ENCODE measurements at places on chromosomes 1 and 21.

GRCh38 chr1:184380468-184380867, 6.4 kb upstream of the C1orf21 start:
- no peak for DNase-seq

- DNase-seq, result no peak
These were observed 25.6 kb upstream of the ST6GALNAC3 start for GRCh38 chr1:76048926-76049325.

- no peak for DNase-seq
These were observed 257.5 kb downstream of the LRRC40 start for GRCh38 chr1:69947837-69948236.

DNA sequence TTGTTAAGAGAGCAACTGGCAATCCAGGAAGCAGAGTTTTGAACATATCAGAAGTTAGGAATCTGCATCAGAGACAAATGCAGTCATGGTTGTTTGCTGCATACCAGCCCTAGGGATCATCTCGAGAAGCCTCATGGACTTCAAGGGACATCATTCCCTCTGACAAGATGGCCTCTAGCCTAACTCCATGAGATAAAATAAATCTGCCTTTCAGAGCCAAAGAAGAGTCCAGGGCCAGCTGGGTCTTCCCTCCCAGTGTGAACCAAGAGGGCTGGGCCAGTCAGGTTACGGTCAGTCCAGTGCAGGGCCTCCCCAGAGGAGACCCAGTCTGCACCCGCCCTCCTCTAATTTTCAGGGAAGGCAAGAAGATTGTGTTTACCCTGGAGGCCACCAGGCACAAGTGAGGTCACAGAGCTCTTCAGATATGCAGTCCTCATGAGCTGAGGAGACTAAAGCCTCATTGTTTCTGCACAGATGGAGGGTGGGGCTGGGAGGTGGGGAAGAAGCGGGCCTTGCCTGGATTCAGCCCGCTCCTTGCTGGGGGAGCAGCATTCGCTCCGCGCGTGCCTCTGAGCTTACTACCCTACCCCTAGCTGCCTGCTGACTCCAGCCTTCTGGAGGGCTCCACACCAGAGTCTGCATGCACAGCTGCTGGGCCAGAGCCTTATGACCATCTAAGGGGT, 52.8 kb downstream of the CAPN2 start:
- DNase-seq, result no peak

GRCh38 chr21:18117176-18117575, 127.5 kb upstream of the CHODL start:
- no peak for DNase-seq

DNA sequence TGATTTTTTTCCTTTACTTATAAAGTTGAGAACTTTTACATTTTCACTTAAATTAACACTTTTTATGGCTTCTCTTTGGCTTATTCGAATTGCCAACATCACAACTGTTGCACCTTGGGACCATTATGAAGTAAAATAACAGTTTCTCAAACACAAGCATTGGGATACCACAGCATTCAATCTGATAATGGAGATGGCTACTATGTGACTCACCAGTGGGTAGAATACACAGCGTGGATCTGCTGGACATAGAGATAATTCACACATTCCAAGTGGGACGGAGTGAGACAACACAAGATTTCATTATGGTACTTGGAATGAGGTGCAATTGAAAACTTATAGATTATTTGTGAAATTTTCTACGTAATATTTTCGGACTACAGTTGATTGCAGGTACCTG, 68.0 kb downstream of the ADAMTS1 start:
- DNase-seq, result no peak

DNA sequence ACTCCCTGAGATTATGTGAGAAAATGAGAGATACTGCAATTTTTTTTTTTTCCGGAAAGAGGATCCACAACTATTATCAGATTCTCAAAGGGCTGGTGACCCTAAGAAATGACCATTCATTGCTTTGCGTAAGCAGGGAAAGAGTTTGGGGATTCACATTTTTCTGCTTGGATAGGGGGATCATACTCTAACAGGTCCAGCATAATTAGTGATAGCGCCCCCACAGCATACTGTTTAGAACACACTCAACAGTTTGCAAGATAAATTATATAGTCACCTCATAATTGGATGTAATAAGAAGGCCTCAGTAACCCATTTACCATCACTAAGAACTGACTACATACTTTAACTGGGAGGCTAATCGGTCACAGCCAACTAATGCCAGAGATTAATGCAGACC, 1.9 kb downstream of the CCT3 start:
- peak; percentile 65 for DNase-seq

DNA sequence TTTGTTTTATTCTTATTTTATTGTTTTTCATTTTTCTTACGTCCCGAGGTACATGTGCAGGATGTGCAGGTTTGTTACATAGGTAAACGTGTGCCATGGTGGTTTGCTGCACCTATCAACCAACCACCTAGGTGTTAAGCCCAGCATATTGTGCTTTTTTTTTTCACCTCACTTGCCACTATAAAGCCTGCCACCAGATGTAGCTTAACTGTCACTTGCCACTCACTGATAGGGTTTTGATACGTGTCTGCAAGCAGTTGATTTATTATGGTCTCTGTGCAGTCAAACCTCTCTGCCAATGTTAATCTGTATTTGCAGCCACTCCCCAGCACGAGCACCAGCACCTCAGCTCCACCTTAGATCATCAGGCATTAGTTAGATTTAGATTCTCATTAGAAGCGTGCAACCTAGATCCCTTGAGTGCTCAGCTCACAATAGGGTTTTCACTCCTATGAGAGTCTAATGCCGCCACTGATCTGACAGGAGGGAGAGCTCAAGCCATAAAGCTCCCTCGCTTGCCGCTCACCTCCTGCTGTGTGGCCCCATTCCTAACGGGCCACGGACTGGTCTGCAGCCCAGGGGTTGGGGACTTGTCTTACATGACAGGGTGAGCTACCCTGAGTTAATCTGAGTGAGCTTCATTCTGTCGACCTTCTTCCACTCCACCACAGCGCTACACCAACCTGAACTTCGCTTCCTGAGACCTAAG, 17.9 kb upstream of the ABCG1 start:
- DNase-seq, result no peak

DNA sequence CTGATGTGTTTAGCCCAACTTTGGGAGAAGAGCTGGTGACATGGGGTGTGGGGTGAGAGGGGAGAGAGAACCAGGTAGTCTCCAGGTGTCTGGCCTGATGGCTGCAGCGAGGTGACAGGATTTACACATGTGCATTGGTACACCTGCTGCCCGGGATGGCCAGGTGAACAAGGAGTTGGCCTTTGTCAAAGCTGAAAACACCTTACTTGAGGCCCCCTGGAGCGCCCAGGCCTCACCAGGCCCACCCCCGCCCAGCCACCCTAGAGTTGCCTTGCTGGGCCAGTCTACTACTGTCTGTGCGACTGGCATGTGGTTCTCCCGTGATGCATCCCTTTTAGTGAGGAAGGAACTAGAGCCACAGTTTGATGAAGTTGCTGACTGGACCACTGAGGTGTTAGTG, 90.5 kb downstream of the ADARB1 start:
- DNase-seq, result no peak

DNA sequence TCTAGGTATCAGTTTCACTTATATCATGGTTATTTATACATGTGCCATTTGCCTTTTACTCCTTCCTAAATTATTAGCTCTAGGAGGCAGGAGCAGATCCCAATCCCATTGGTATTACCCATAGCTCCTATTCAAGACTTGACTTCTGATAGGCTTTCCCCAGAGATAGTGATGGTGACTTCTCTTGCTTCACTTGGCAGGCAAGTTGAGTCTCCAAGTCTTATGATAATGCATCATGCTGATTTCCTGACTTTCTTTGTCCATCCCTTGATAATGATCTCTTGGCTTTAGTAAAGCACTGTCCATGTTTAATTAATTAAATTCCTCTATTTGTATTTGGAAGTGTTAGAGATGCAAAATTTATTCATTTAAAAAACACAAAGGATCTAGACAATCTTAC, 253.5 kb upstream of the ADAMTS5 start:
- DNase-seq, result no peak

DNA sequence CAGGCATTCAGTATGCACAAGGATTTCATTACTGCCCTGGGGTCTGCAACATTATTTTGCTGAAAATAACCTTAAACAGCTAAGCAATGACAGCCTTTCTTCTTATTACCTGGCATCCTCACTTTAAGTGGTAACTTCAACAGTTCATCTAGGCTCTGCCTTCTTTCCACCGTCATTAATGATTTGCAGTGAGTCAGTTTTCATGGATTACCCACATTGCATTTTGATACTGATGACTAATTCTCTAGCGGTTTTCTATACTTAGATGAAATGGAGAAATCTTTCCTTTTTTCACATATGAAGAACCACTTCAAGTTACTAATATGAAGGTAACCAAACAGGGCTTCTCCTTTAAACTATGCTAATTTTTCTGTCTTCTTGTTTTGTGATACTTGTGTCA, 226.9 kb upstream of the TMPRSS15 start:
- DNase-seq, result no peak

DNA sequence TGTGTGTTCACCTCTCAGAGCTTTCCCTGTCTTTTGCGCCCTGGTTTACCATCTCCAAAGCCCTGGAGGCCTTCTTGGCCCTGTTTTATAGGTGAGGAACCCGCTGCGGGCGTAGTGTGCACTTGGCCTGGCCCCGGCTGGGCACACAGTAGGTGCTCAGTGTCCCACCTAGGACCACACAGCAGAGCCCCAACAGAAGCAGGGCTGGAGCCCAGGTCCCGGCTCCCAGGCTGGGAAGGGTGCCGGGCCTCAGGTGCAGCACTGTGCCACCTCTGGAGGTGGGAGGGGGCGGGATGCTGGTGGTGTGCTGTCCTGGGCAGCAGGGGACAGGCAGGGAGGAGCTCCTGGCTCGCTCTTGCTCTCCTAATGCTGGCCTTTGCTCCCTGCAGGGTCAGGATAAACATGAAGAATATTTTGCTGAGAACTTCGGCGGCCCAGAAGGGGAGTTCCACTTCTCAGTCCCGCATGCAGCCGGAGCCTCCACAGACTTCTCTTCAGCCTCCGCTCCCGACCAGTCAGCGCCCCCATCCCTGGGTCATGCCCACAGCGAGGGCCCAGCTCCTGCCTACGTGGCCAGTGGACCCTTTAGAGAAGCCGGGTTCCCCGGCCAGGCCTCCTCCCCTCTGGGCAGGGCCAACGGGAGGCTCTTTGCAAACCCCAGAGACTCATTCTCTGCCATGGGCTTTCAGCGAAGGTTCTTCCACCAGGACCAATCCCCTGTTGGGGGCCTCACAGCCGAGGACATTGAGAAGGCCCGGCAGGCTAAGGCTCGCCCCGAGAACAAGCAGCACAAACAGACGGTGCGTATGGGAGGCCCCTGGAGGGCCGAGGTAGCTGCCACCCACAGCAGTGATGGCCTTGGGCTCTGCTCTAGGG, 24.8 kb downstream of the COQ8A start:
- no peak for DNase-seq

GRCh38 chr1:169495046-169495775, 9.5 kb upstream of the SLC19A2 start:
- DNase-seq, result no peak

DNA sequence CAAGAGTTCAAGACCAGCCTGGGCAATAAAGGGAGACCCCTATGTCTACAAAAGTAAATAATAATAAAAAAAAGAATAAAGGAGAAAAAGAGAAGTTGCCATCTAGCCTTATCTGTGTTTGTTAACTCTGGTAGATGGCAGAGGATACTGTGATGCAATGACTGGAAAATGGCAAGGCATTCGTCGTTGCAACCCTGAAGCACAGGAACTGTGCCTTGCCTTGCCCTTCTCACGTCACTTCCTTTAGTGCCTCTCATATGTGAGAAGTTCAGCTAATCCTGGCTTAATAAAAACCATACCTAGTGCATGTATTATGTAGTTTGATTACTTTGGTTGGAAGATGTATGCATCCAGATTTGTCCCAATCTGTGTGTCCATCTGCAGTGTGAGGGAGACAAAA, 25.8 kb upstream of the PIGC start:
- no peak for DNase-seq

DNA sequence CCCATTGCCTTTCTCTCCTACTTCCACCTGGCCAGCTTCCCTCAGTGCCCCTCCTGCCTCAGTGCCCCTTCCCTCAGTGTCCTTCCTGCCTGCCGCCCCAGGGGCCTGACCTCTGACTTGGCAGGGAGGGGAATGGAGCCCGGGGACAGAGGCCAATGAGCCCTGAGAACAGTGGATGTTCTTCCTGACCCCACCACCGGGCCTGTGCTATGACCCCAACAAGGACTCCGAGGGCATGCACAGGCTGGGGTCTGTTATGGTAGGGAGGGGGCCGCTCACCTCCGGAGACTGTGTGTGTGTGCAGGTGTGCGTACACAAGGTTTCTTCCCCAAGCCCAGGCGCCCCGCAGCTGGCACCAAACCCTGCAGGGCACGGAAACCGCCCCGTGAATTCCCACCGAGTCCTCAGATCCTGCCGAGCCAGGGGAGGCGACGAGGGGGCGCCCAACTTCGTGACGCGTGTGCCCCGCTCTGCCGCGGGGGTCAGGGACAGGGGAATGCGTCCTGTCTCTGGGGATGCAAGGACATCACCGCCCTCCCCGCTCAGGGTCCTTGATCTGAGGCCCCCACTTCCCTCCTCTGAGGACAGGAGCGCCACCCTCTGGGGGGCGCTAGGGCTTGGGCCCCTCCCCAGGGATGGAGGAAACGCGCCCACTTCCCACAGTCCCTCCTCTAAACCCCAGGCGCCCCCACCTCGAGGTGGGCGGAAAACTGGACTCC, 766 bp downstream of the RAP1GAP start:
- DNase-seq, result peak; percentile 41

- DNase-seq, result no peak
These were observed 1.8 kb downstream of the SFT2D2 start for GRCh38 chr1:168227620-168228019.

- DNase-seq, result peak; percentile 21
These were observed 91.5 kb downstream of the MRPL39 start for GRCh38 chr21:25515484-25516405.

DNA sequence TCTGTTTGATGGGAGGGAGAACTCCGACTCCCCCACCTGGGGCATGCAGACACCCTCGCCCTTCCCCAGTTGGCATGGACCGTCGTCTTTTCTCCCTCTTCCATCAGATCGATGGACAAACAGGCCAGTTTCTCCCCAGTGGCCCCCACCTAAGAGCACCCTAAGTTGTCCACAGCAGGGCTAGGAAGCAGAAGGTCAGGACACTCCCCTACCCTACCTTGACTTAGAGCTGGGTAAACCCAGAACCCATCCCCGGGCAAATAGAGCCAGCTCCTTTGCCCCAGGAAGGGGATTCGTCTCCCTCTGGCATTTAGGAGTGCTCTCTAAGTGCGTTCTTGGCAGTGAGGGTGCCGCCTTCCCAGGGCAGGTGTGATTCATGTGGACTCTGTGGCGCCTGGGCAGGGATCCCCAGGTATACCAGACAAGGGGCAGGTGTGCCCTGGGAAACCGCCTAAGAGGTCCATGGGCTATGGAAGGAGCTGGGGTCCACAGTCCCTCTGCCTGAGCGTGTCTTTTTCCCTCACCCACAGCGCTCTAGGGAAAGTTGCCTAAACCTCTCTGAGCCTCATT, 2.7 kb upstream of the RUNX3 start:
- no peak for DNase-seq
